ENCODE measurements at places on chromosomes 6 and 20.

DNA sequence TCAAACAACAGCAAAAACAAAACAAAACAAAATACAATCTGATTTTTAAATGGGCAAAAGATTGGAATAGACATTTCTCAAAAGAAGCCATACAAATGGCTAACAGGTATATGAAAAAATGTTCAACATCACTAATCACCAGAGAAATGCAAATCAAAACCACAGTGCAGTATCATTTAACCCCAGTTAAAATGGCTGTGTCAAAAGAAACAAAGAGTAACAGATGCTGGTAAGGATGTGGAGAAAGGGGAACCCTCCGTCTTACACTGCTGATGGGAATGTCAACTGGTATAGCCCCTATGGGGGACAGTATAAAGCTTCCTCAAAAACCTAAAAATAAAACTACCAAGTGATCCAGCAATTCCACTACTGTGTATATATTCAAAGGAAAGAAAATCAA is 10.9 kb upstream of the NELFCD start:
- DNase-seq, result no peak

DNA sequence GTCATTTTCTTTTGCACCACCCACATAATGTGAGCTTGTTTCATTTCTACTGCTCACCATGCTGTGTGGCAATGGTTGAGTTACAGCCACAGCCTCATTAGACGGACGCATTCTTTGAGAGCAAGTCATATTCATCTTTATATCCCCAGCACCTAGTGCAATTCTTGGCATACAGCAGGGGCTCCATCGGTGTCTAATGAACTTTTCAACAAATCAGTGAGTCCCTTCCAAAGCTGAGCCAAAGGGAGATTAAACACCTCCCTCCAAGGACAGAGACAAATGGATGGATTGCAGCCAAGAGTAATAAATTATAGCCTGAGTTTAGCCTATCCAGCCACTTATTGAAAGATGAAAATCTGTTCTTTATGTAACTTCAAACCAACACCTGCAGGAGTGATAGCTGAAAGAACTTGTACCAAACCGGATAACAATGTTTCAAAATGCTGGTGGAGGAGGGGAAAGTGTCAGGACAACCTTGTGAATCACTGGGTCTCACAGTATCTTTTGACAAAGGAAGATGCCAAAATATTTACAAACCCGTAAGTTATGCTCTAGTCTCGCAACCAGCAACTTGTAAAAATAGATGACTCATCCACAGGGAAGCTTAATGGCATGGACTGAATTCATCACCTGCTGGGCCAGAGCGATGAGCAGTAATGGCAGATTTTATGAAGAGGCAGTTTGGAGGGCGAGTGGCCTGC is 139.0 kb downstream of the PXDC1 start:
- no peak for DNase-seq

GRCh38 chr20:39986173-39986904 is 702.7 kb downstream of the MAFB start:
- no peak for DNase-seq

DNA sequence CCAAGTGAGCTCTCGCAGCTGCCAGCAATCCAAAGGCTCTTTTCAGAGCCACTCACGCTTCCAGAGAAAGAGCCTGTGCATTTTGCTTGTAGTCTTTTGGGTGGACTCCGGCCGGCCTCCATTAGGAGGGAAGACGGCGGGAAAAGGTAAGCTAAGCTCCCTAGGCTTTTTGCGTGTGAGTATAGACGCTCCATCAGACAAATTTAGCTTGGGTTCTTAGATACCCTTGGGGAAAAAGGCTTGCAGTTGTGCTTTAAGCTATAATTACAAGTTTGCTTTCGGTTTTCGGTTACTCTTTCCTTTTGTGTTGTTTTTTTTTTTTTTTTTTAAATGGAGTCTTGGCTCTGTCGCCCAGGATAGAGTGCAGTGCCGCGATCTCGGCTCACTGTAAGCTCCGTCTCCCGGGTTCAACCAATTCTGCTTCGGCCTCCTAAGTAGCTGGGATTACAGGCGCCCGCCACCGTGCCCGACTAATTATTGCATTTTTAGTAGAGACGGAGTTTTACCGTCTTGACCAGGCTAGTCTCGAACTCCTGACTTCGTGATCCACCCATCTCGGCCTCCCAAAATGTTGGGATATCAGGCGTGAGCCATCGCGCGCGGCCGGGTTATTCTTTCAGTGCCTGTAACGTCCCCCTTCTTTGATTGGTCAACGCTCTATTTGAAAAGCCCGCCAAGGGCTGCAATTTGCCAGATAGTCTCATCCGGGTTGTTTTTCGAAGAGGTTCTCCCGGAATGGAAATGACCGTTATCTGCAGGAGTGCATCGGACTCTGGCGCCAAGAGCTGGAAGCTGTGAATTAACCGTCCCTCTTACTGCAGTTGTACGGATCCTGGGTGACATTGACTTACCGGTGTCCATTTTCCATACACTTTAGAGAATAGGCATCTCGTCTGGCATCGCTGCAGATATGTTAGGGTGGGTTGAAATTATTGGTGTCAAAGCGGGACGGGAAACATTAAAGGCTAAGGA is 18.1 kb downstream of the OR2B2 start:
- peak; percentile 89 for DNase-seq

DNA sequence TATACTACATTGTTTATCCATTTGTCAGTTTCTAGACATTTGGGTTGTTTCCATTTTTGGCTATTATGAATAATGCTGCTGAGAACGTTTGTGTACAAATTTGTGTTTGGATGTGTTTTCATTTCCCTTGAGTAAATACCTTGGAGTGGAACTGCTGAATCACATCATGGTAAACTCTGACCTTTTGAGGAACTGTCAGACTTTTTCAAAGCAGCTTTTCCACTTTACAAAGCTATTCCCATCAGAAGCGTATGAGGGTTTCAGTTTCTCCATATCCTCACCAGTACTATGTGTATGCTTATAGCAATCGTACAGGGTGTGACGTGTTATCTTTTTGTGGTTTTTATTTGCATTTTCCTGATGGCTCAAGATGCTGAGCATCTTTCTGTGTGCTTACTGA is 103.7 kb downstream of the MYO6 start:
- DNase-seq, result no peak

DNA sequence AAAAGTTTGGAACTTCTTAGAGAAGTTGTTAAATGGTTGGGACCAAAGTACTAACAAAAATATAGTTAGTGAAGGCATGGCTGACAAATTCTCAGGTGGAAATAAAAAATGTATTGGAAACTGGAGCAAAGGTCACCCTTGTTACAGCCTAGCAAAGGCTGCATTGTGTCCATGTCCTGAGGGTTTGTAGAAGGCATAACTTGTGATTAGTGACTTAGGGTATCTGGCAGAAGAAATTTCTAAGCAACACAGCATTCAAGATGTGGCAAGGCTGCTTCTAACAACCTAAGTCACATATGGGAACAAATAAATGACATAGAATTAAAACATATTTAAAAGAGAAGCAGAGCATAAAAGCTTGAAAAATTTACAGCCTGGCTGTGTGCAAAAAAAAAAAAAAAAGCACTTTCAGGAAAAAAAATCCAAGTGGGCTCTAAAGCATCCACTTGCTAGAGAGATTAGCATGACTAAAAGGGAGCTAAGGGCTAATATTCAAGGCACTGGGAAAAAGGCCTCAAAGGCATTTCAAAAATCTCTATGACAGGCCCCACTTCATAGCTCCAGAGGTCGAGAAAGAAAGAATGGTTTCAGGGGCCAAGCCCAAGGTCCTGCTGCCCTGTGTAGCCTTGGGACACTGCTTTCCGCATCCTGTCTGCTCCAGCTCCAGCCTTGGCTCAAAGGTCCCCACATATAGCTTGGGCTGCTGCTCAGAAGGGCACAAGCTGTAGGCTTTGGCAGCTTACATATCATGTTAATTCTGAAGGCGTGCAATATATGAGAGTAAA is 453.2 kb upstream of the PTCHD4 start:
- DNase-seq, result no peak

GRCh38 chr6:53624502-53624901 is 41.1 kb downstream of the KLHL31 start:
- no peak for DNase-seq

GRCh38 chr6:169669147-169669546 is 32.7 kb downstream of the WDR27 start:
- DNase-seq, result no peak

- no peak for DNase-seq
Measured at GRCh38 chr6:87808005-87808757, 106.1 kb upstream of the AKIRIN2 start.

DNA sequence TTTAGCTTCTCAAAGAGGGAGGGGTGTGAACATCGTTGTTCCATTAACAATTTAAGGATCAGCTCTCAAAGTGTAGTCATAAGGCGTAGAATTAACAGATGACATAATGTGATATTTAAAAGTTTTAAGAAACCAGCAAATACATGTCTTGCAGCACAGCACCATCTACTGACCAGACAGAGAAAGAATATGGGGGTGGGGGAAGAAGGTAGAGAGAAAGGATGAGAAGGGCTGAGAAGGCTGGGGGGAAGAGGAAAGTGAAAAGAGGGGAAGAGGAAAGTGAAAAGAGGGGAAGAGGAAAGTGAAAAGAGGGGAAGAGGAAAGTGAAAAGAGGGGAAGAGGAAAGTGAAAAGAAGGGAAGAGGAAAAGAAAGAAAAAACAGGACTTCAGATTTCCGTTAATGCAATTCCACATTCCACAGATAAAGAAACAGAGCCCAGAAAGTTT is 80.9 kb downstream of the HAO1 start:
- peak; percentile 31 for DNase-seq

GRCh38 chr6:30761791-30762429 is 17.6 kb upstream of the IER3 start:
- no peak for DNase-seq
